ENCODE measurements at places on chromosomes 13 and 19. TPM values are rescaled to one million over a fixed set of nuclear protein-coding genes. Genes with fewer than 3 reads are reported as not detected.

SUPT5H gene
- total RNA-seq = 111 TPM

COX7A1 gene
- 0.60 TPM for total RNA-seq

GRCh38 chr19:40750874-40751537, at the start of gene SNRPA:
SNRPA (plus strand) TSS chr19:40751203; CDS start chr19:40751409, 206 bp downstream.
- no peaks in the 10 kb centered on the region for H3K4me1 ChIP-seq
- H3K4me3 ChIP-seq = peak within 1 kb of the TSS; percentile 94
- peak; percentile 97 for DNase-seq
- peaks cover 12% of the 10 kb centered on the region for H3K36me3 ChIP-seq

- H3K27me3 ChIP-seq = no peaks in the 10 kb centered on the region
- H3K36me3 ChIP-seq = no peaks in the 10 kb centered on the region
- H3K4me1 ChIP-seq = no peaks in the 10 kb centered on the region
- H3K4me3 ChIP-seq = no peak overlapping the region
Observed at GRCh38 chr13:41586216-41586615, 128.9 kb downstream of the RGCC start.

- no peak for DNase-seq
- H3K4me1 ChIP-seq = peaks cover 2% of the 10 kb centered on the region
- H3K4me3 ChIP-seq = no peak overlapping the region
- H3K36me3 ChIP-seq = no peaks in the 10 kb centered on the region
- no peak overlapping the region for H3K27ac ChIP-seq
Observed at GRCh38 chr13:114198556-114198955, 19.5 kb downstream of the CFAP97D2 start.

DCLK1 gene
- total RNA-seq = 38.7 TPM

ATP1A3 gene
- total RNA-seq = 35.8 TPM

Data from H1 (cell line).